ENCODE measurements at places on chromosomes 4 and X.

DNA sequence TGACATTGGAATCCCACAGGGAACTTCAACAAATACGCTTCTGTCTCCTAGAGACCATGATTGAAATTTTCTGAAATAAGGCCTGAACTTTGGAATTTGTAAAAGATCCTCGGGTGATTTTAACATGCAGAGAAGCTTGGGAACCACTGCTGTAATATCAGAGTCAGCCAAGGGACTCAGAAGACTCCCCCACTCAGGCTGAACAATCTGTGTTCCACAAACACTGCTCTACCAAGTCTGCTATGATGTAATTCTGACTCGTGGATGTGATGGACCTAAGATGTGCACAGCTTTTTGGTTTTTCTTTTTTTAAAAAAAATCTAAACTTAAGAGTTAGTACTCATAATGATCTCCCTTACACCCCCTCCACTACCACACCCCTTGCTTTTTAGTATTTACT is 26.0 kb downstream of the LRP2BP start:
- DNase-seq = no peak

- DNase-seq = no peak
Observed at GRCh38 chrX:68919707-68920106, 90.9 kb downstream of the EFNB1 start.

GRCh38 chr4:88592600-88593448 is 544 bp downstream of the HERC3 start:
- DNase-seq = no peak

DNA sequence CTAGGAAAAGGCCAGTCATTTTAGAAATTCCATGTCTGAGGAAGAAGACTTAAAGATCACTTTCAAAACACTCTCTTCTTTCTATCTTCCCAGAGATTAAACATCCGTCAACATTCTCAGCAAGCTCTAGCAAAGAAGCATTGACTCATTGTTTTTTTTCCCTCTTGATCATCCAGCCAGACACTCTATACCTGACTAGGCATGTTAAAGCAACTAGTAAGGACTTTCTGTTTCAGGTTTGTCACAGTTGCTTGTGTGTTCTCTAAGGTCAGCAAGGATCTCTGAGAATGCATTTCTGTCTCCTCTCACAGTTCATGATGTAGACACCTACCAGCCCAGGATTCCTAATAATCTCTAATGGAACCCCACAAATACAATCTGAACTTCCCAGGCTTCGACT is 112.2 kb downstream of the IL13RA2 start:
- no peak for DNase-seq

DNA sequence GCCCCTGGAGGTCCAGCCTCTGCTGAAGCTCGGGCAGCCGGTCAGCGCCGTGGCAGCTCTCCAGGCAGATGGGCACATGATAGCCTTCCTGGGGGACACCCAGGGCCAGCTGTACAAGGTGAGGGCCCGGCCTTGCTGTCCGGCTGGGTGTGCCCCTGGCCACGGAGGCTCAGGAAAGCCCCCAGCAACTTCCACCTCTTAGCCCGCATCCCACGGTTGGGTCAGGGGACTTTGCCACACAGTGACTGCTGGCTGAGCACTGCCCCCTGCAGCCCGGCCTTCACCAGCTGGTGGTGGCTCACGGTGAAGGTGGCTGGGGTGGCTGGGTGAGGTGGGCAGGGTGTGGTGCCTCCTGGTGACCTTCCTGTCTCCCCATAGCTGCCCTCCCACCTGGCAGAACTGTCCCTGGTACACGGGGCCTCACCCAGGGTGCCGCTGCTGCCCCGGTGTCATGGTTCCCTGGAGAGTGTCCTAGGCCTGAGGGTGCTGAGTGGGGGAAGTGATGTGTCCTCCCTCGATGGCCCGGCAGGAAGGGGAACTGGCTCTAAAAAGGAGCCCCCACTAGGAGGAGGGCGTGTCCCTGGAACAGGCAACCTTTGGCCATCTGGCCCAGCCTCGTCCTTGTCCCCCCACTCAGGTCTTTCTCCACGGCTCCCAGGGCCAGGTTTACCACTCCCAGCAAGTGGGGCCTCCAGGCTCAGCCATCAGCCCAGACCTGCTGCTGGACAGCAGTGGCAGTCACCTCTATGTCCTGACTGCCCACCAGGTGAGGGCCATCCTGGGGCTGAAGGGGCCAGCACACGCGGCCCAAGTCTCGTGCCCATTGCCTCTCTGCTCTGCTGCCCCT is 4.5 kb downstream of the PLXNB3 start:
- no peak for DNase-seq
